NCI-H1436 (cell line): ENCODE measurements at places on chromosomes 12 and 14.

DNA sequence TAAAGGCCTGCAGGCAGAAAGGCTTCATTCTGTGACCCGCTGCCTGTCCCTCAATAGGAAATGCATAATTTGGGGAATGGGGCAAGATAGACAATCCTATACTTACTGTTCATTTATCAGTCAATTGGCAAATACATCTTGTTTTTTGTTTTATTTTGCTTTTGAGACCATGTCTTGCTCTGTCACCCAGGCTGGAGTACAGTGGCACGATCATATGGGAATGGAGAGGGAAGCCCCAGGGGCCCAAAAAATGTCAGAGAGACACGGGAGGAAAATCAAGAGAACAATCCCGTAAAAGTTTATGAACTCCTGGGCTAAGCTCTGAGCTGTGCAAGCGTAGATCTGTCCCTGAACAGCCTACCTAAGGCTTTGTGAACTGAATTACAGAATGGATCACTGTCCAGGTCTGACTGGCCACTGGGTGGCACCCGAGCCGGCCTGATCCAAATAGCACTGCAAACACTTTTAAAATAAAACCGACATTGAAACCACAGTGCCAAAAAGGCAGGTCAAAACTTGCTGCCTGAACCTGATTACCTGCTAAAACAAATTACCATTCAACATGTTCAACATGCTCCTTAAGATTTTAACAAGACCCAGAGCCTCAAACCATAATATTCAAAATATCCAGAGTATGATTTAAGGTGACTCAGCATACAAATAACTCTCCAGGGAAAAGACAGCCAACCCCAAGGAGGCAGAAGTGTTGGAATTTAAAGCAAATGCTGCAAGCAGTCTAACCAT lies 11.8 kb downstream of the COPS7A start:
- peak; percentile 35 for DNase-seq

DNA sequence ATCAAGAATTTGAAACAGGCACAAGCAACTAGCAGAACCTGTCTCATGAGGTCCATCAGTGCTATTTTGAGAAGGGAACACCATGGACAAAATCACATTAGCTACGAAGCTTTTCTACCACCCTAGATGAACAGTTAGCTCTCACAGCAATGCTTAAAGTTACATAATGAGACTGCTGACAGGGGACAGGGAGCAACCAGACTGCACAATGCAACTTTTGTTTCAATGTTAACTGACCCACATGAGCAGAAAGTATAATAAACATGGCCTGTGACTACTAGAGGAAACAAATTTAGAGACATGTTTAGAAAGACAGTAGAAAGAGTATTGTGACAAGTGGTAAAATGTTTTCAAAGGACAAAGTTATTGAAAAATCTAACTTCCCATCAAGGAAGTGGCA lies 282.8 kb downstream of the CEP128 start:
- DNase-seq: no peak

GRCh38 chr12:69658203-69658602 lies 40.9 kb downstream of the BEST3 start:
- no peak for DNase-seq

GRCh38 chr12:49347311-49348193 lies 864 bp downstream of the DNAJC22 start:
- DNase-seq: peak; percentile 59

- no peak for DNase-seq
Observed at GRCh38 chr12:91099341-91099740, 12.0 kb downstream of the LUM start.
